AG09309 (cell line): ENCODE measurements at places on chromosomes 16 and 17.

DNA sequence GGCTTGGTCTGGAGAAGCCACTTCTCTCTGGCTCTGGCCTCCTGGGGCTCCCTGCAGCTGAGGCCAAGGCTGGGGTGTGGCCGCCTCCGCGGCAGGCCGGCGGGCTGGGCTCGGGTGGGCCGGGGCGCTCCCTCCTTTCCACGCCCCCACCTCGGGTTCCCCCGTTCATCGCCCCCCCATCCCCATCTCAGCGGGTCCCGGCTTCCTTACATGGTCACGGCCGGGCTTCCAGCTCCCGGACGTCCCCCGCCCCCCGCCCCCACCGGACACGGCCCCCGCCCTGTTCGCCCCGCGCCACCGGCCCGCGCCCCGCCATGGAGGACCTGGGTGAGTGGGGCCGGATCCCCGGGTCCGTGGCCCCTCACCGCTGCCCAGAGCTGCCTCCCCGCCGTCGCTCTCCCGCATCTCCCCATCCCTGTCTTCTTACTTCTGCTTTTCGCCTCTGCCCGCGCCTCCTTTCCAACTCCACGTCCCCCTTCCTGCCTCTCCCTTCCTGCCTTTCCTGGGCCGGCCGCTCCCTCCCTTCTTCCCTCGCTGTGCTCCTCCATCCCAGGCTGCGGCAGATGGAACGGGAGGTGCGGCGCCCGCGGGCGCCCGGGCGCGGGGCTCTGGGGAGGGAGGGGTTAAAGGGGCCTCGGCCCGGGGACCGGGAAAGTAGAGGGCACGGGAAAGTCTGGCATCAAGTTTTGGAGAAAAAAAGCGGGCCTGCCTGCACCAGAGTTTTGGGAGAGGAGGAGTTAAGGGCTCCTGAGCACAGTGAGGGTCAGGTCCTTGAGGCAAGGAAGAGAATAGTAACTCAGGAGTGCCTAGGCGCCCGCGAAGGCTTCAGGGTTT lies at the start of gene TGFB1I1:
Gene TGFB1I1, plus strand, starts transcription at position 278 of the 834 bp plus-strand sequence. Its CDS starts 37 bp downstream, at position 315.
- no peak for DNase-seq

DNA sequence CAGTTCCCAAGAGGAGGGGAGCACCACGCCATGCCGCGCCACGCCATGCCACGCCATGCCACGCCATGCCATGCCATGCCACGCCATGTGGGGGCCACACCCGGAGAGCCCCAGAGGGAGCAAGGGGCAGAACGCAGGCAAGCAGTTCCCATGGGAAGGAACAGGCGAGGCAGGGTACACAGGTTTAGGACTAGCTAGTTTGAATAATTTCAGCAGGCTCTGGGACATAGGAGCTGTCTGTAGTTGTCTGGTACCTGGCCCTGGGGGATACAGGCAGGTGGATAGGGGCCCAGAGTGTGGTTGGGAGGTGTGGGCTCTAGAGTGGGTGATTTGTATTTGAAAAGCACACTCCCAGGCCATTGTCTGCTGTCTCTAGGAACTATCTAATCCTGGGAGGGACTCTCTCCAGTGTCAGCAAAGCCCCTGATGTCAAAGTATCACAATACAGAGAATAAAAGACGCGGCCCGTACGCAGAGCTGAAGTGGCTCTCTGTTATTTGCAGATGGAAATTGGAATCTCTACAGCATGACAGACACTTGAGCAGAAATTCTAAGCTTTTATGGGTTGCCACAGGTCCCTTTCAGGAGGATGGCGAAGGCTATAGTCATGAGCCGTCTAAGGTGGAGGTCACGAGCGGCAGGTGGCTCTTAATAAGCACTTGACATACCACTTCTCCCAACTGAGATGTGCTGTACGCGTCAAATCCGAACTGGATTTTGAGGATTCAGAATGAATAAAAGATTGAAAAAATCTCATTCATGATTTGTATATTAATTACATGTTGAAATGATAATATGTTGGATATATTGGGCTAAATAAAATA lies 220.8 kb upstream of the TNRC6C start:
- no peak for DNase-seq

DNA sequence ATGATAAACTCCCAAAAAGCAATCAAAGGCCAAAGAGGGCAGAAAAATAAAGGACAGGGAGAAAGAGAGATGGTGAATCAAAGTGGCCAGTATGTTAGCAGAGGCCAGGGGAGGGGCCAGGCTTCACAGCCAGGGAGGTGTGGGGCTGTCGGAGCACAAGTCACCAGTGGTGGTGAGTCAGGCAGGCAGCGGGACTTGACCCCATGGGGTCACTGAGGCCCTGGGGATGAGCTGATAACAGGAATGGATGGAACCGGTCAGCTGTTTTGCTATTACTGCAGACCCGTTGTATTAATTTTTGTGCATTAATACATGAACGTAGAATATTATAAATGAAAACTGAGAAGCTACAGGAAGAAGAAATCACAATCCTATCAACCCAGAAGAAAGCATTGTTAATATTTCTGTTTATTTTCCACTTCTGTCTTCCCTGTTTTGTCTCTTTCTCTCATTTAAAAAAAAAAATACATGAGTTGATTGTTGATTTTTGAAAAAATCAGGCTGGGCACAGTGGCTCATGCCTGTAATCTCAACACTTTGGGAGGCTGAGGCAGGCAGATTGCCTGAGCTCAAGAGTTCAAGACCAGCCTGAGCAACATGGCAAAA lies 106.9 kb downstream of the SOCS1 start:
- DNase-seq: no peak

DNA sequence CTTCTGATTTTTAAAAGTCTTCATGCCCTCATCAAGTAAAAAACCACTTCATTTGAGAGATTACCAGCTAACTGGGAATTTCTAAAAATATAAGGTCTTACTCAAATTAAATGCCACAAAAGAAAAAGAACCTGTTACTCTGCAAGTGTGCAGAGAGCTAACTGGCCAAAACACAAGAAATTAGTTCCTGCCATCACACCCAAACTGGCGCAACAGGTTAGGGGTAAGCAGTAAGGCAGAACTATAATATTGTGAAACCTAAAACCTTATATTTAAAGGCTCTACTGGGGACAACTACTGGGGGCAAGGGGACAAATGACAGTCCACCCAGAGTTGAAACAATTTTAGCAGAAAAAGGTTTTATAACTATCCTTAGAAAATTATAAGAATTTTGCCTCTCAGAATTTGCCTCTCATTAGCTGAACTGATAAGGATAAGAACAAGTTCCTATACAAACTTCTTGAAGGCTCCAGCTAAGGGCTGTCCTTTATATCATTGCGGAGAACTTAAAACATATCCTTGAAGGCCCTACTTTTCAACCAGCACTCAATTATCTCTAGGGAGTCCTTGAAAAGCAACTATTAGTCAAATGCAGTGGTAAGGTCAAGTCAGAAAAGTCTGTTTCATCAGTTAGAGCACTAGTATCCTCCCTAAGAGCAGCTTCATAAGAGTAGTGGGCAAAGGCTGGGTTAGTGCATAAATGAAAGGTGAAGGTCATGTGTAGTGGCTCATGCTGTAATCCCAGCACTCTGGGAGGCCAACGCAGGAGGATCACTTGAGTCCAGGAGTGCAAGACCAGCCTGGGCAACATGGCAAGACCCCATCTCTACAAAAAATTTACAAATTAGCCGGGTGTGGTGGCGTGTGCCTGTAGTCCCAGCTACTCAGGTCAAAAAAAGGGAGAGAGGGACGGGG lies 31.5 kb downstream of the SMURF2 start:
- DNase-seq: no peak

DNA sequence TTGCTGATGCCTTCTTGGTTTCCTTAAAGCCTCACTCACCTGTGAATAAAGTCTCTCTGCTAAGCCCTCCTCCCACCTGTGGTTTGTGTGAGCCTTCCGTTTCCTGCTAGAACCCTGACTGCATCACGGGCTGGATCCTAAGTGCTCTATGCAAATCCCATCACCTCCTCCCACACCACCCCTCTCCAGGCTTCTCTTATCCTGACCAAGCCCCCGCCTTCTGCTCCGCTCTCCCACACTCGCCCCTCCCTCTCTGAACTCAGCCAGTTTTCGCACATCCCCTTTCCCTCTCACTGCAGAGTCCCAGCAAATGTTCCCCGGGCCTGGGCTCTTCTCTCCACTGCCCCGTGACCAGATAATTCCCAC lies 51.8 kb downstream of the PIMREG start:
- no peak for DNase-seq

DNA sequence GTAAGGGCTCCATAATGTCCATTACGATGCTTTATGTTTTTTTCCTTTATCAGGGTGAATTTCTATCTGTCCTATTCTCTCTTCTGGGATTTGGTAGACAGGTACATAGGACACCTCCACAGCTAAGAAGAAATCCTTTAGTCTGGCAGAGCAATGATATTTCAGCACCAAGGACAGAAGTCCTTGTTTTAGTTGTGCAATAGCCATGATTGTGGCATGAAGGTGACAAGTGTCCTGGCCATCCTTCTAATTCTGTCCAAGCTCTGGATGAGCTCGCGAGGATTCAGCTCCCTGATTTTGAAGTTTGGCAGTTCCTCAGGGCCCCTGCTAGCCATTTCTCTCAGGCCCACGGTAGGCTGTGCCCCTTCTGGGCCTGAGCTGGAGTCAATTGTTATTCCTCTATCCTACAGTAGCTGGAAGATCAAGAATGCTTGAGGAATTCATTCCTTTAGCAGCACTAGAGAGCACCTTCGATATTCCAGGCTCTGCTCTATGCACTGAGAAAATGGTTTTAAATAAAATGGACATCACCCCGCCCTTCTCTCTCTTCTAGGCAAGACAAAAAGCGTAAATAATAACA lies 320.8 kb downstream of the XYLT1 start:
- no peak for DNase-seq

- DNase-seq: no peak
Observed at GRCh38 chr16:1708768-1709180, 2.8 kb downstream of the MAPK8IP3 start.

- DNase-seq: no peak
Observed at GRCh38 chr17:41629826-41630670, 5.7 kb upstream of the KRT17 start.

- no peak for DNase-seq
Observed at GRCh38 chr16:57479205-57479975, 6.9 kb downstream of the DOK4 start.

GRCh38 chr17:61175298-61176142 lies 224.1 kb upstream of the TBX2 start:
- DNase-seq: no peak
